HCT116 (cell line): ENCODE measurements at places on chromosomes 12 and 14. TPM values are rescaled to one million over a fixed set of nuclear protein-coding genes. Genes with fewer than 3 reads are reported as not detected.

DNA sequence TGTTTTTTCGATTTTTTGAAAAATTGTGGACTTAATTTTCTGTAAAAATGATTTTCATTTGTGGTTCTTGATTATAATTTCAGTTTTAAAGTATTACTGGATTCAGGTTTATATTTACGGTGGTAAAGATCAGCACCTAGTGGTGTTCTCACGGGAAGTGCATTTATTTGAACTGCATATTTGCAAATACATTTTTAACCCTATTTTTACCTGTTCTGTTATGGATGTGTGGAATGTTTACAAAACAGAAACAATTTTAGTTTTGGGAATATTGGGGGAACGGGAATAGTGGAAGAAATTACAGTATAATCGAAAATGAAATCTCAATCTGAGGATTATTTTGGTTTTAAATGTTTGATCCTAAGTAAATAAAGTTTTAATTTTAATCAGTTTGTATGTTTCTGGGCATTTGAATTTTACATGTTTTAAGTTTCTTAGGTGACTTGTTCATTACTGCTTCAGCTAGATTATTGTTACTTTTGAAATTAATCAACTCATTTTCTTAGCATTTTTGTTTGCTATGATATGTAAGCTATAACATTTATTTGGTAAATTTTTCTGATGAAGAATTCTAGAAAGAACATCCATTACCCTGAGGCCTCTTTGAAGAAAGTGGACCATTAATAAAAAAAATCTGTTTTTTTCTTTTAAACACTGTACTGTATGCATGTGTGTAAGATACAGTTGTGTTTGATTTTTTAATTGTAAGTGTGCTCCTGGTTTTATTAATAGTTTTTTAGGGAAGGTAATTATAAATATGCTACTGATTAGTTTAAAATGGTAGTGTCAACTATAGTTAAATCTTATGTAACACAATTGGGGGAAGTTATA lies 942 bp downstream of the ATF7IP start:
- peaks cover 2% of the 10 kb centered on the region; the same call in 1 of the 2 replicates for H3K4me1 ChIP-seq
- no peaks in the 10 kb centered on the region for H3K27me3 ChIP-seq
- peak overlapping the region; percentile 99 for H3K27ac ChIP-seq
- H3K36me3 ChIP-seq = no peaks in the 10 kb centered on the region
- H3K4me3 ChIP-seq = peak overlapping the region; percentile 51
- no peak for DNase-seq

- no peaks in the 10 kb centered on the region for H3K36me3 ChIP-seq
- no peak overlapping the region for H3K27ac ChIP-seq
- H3K27me3 ChIP-seq = peaks cover 32% of the 10 kb centered on the region
- H3K4me1 ChIP-seq = peaks cover 8% of the 10 kb centered on the region; the same call in 1 of the 2 replicates
- DNase-seq = no peak
- H3K4me3 ChIP-seq = no peak overlapping the region
Observed at GRCh38 chr14:69985463-69985862, 106.2 kb downstream of the SMOC1 start.

Gene TAS2R42
- not detected for total RNA-seq

DNA sequence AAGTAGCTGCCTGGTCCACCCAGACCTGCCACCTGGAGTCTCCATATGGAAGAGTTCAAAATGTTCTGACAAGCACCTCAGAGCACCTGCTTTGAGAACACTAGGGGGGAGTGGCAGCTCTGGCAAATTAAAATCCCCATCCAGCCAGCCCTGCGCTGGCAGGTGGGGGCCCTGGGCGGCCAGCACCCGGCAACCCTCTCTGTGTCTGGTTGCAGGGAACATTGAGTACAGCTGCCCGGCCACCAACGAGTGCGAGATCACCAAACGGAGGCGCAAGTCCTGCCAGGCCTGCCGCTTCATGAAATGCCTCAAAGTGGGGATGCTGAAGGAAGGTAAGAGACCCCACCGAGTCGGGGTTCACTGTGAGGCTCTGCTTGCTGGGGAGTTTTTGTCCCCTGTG lies 86.4 kb downstream of the ESRRB start:
- no peaks in the 10 kb centered on the region for H3K4me1 ChIP-seq
- no peak for DNase-seq
- no peak overlapping the region for H3K27ac ChIP-seq

GRCh38 chr14:68506645-68507419 lies 286.0 kb downstream of the ZFP36L1 start:
- peaks cover 46% of the 10 kb centered on the region for H3K4me1 ChIP-seq
- H3K27ac ChIP-seq = no peak overlapping the region
- H3K4me3 ChIP-seq = no peak overlapping the region
- no peak for DNase-seq

Gene GLIPR1L1
- total RNA-seq = not detected

DNA sequence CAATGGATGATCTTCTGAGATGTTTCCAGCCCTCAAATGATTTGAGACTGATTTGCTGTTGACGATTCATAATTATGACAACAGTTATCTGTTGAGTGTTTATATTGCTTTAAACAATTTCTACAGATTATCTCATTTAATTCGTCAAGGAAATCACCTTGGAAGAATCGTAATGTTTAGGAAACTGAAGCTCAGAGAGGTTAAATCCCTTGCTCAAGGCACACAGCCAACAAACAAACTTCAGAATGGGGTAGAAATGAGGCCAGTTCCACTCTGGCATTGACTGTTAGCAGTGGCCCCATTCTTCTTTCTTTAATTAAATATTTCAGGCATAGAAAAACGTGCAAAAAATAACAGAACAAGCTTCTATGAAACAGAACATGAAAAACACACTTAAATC lies 4.0 kb upstream of the WSCD2 start:
- H3K36me3 ChIP-seq = no peaks in the 10 kb centered on the region
- no peak overlapping the region for H3K27ac ChIP-seq
- H3K4me3 ChIP-seq = no peak overlapping the region
- peaks cover 61% of the 10 kb centered on the region for H3K27me3 ChIP-seq
- DNase-seq = no peak
